ENCODE measurements at places on chromosomes 11 and 22. TPM values are rescaled to one million over a fixed set of nuclear protein-coding genes. Genes with fewer than 3 reads are reported as not detected.

- no peaks in the 10 kb centered on the region for H3K27me3 ChIP-seq
- H3K27ac ChIP-seq = no peak overlapping the region
- no peak for DNase-seq
- no peak overlapping the region for H3K4me3 ChIP-seq
- peaks cover 14% of the 10 kb centered on the region for H3K4me1 ChIP-seq
Observed at GRCh38 chr11:83725728-83726127, 439.6 kb upstream of the CCDC90B start.

Gene SYCE3
- not detected for total RNA-seq

- no peak overlapping the region for H3K27ac ChIP-seq
- no peaks in the 10 kb centered on the region for H3K27me3 ChIP-seq
- H3K4me3 ChIP-seq = no peak overlapping the region
- H3K36me3 ChIP-seq = no peaks in the 10 kb centered on the region
Observed at GRCh38 chr11:130774703-130775102, 141.6 kb downstream of the SNX19 start.

DNA sequence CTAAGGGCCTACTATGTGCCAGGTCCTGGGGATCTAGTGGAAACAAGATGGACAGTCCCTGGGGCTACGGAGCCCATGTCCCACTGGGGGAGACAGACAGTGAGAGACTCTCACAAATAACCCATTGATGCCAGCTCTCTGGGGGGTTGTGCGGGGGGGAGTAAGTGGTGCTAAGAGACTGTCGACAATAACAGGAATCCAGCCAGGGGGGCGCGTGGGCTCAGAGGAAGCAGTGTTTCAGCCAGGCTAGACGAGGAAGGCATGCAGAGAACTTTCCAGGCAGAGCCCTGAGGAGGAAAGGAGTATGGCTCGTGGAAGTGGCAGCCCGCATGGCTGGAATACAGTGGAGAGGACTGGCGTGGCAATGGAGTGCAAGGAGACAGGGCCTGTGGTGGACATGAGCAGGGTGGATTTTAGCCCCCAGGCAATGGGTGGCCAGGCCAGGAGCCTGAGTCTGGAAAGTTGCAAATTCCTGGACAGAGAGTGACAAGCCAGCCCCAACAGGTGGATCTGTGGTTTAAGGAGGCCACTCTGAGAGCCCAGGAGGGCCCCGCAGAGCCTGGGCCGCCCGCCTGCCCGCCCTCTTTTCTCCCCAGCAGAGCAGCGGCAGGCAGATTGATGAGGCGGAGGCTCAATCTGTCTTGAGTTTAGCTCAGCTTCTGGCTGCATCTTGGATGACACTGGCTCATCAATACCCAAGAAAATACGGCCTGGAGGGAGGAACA, 40.0 kb upstream of the TCF20 start:
- DNase-seq = no peak
- H3K4me3 ChIP-seq = no peak overlapping the region

Gene HSD17B12
- 64.3 TPM for total RNA-seq

Gene HDHD5
- total RNA-seq = 28.2 TPM

GRCh38 chr11:74057249-74058151, 48.6 kb upstream of the UCP3 start:
- H3K27ac ChIP-seq = no peak overlapping the region
- H3K36me3 ChIP-seq = no peaks in the 10 kb centered on the region
- H3K4me3 ChIP-seq = no peak overlapping the region
- DNase-seq = no peak

Gene DHCR7
- total RNA-seq = 20.2 TPM

DNA sequence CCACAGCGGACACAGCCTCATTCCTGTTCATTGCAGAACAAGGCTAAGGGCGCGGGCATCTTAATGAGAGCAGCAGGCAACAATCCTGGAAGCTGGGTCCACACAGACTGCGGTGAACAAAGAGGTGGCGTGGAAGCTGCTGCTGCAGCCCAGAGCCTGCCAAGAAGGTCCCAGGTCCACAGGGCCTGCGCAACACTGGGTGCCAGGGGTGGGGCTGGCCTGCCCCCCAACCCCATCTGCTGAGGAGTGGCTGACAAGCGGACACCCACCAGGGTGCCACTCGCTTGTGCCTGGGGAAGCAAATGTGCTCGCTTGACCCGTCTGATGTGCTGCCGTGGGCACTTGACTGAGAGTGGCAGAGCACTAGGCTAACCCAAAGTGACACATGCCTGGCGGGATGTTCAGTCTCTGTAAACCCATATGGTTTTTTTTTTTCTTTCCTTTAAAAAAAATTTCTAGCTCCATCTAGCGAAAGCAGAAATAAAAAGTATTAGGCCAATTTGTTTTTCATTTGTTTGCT, 83.2 kb upstream of the PITPNB start:
- peaks cover 11% of the 10 kb centered on the region for H3K36me3 ChIP-seq
- no peak overlapping the region for H3K4me3 ChIP-seq
- H3K4me1 ChIP-seq = no peaks in the 10 kb centered on the region
- H3K27me3 ChIP-seq = no peaks in the 10 kb centered on the region
- DNase-seq = no peak

DNA sequence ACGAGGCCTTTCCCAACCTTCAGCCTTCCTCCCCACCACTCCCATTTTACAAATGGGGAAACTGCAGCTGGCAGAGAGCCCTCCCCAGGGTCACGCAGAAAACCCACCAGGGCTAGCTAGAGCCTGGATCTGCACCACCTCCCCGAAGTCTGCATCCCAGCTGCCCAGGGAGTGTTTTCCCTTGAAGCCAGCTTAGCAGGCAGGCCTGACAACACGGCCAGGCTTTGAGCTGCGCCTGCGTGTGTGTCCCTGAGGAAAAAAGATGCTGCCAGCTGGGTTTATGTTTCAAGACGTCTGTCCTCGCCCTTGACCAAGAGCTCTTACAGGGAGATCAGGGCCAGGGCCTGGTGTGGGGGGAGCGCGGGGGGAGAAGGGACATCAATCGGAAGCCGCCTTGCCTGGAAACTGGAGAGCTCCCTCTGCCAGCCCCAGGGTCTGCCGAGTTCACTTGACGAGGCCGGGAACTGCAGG, 20.3 kb downstream of the WNT11 start:
- H3K27ac ChIP-seq = peak overlapping the region; percentile 32
- no peaks in the 10 kb centered on the region for H3K36me3 ChIP-seq
- H3K27me3 ChIP-seq = no peaks in the 10 kb centered on the region
- no peak for DNase-seq

Gene GLYAT
- not detected for total RNA-seq

Gene NXPE1
- not detected for total RNA-seq

Gene FOLH1
- total RNA-seq = 6.3 TPM

GRCh38 chr11:12003336-12003735, 5.1 kb downstream of the DKK3 start:
- H3K27ac ChIP-seq = no peak overlapping the region
- no peaks in the 10 kb centered on the region for H3K27me3 ChIP-seq
- no peaks in the 10 kb centered on the region for H3K36me3 ChIP-seq
- DNase-seq = no peak
- H3K4me1 ChIP-seq = peaks cover 9% of the 10 kb centered on the region
